ENCODE measurements at places on chromosomes 16 and 17.

- DNase-seq, result no peak
Measured at GRCh38 chr16:29777576-29778350, at the start of gene ZG16. TSS of gene ZG16 (plus strand) at chr16:29778256. CDS start at chr16:29779267, 1,011 bp downstream.

GRCh38 chr17:73404246-73404645, 92.4 kb upstream of the CDC42EP4 start:
- no peak for DNase-seq

GRCh38 chr16:75139498-75139897, 8.8 kb upstream of the ZFP1 start:
- DNase-seq, result no peak

GRCh38 chr17:73841431-73842060, 197.3 kb upstream of the SDK2 start:
- DNase-seq, result no peak

DNA sequence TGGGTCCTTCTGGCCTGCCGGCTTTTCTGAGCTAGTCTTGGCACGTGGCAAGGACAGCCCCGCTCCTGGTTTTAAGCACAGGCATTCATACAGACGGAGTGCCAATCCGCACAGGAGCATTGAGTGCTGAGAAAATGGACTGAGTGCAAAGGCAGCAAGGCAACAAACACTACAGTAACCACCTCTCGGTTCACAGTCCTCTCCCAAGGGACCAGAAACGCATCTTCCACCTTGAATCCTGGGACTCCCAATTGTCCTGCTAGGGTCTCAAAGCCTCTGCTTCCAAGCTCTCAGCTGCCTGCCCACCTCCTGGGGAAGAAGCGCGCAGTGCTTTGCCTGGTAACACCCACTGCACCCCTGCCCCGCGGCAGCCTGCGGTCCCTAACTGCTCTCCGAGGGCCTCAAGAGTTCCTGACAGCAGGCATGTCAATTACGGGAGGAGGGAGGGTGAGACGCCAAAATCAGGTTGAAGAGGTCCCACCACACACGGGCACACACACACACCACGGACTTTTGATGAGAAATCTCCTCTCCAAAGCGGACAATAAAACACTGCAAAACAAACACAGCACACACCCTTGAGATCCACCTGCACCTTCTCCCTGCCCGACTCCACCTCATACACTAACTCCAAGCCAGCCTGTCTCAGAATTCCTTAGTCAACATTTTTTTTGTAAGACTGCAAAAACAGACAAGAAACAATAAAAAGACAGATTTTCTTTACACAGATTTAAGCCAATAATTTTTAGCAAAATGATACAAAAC, 15.0 kb downstream of the SLC16A3 start:
- no peak for DNase-seq
